Activated T-helper 17 cell treated with anti-CD3 and anti-CD28 coated beads, Interleukin-2, amount 50 U/mL, for 72 hours (primary cell): ENCODE measurements at places on chromosomes 1 and 21.

GRCh38 chr1:30200161-30200560 lies 523.2 kb downstream of the MATN1 start:
- ATAC-seq = no peak

GRCh38 chr1:74731399-74732052 lies 1.3 kb downstream of the CRYZ start:
- ATAC-seq = no peak

DNA sequence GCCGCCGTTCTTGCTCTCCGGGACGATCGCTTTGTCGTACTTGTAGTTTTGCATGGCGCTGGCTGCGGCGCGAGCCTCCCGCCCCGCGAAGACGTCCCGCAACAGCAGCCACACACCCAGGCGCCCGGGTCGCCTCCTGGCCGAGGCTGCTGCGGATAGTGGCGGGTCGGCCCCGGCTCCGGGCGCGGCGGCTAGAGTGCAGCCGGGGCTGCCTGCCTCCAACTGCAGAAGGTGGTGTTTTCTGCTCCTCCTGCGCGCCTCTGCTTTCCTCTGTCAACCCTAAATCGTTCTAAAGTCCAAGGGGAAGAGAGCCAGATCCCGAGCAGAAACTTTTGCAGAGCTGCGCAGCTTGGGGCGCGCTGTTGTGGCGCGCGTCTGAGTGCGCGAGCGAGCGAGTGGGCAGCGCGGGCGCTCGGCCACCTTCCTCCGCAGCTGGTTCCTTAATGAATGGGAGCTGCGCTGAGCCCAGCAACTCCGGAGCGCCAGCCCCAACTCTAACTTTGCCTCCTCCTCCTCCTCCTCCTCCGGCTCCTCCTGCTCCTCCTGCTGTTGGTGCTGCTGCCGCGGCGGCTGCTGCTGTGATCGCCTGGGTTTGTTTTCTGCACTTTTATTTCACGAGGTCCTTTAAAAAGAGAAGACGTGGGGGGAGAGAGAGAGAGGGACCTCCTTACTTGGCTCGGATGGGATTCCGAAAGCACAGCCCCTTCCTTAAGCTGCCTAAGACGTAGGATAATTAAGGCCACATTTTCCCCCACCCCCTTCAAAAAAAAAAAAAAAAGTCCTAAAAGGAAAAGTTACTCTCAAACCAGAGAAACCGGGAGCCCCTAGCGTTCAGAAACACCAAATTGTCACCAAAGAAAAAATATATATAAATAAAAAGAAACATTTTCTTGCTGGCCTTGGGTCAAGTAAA lies at the start of gene PLPP3:
Gene PLPP3, minus strand, starts transcription at position 601 of the 913 bp plus-strand sequence. Its CDS starts 547 bp downstream, at position 54.
- ATAC-seq = peak; percentile 26

GRCh38 chr21:35537604-35538003 lies 488.5 kb upstream of the RUNX1 start:
- no peak for ATAC-seq

DNA sequence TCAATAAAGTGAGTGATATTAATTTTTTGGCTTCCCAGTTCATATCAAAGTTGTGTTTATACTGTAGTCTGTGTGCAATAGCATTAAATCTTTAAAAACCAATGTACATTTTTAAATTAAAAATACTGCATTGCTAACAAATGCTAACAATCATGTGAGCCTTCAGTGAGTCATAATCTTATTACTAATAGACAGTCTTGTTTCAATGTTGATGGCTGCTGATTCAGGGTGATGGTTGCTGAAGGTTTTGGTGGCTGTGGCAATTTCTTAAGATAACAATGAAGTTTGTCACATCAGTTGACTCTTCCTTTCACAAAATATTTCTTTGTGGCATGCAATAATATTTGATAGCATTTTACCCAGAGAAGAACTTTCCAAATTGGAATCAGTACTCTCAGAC lies 109.0 kb downstream of the ZMYM4 start:
- ATAC-seq = no peak

GRCh38 chr1:213829780-213830179 lies 158.0 kb upstream of the PROX1 start:
- no peak for ATAC-seq

GRCh38 chr1:239125893-239126292 lies 260.5 kb upstream of the CHRM3 start:
- no peak for ATAC-seq

DNA sequence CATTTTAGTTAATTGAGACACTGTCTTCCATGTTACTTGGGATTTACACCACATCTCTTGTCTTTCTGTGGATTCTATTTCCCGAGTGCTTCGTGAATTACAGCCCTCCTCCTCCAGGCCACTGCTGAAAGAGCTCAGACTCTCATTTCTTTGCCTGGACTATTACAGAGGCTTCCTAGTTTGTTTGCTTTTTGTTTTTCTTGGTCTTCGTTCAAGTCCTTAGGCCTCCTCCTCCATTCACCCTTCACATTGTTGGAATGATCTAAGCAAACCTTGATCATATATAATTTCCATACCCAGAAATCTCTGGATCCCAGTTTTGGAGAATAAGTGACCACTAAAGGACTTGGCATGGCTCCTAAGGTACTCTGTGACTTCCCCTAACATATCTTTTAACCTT lies 94.1 kb downstream of the CNIH3 start:
- no peak for ATAC-seq

GRCh38 chr1:42336978-42337377 lies 1.9 kb upstream of the FOXJ3 start:
- no peak for ATAC-seq

- ATAC-seq = peak; percentile 43
Measured at GRCh38 chr1:150973836-150974579, 627 bp downstream of the CERS2 start.

- ATAC-seq = no peak
Measured at GRCh38 chr1:241171991-241172390, 185.0 kb downstream of the RGS7 start.
